Midbrain (tissue), 1 donor: ENCODE measurements at places on chromosomes 5 and 9.

DNA sequence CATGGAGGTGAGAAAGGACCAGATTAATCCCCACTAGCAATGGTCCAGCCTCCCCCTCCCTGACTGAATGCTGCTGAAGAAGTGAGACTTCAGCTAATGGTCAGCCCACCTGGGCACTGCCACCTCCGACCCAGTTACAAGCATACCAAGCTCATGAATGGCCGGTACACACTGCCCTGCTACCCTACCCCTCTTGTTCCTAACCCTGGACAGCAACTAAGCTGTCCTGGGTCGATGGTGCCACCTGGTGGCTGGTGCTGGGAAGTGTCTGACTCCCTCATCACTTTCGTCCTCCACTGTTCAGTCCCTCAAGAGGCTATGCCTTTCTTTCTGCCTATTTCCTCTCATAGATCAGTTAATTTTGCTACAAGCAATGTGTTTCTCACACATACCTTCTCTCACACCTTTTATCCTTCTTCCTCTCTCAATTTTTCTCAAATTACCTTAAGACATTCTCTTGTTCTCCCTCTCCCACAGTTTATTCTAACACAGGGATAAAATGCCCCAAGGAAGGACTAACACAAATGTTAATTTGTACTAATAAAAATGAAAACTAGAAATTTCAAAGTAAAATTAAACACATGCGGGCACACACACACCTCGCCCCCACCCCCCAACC, 42.4 kb downstream of the PAX5 start:
- no peak for DNase-seq

GRCh38 chr9:81103597-81104471, 585.5 kb downstream of the TLE1 start:
- no peak for DNase-seq

DNA sequence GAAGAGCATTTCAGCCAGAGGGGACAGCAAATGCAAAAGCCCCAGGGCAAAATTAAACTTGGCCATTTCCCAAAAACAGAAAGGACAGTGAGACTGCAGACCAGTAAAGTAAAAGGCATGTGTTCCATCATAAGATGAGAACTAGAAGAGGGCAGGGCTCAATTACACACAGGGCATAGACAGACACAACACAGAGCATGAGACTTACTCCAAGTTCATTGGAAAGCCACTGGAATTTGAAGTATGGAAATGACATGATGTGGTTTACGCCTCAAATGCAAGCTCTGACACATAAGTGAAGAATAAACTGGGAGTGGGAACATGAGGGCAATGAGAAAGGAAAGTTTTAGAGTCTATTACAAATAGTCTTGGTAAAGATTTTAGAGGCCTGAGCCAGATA, 446.6 kb upstream of the GRIA1 start:
- DNase-seq = no peak

DNA sequence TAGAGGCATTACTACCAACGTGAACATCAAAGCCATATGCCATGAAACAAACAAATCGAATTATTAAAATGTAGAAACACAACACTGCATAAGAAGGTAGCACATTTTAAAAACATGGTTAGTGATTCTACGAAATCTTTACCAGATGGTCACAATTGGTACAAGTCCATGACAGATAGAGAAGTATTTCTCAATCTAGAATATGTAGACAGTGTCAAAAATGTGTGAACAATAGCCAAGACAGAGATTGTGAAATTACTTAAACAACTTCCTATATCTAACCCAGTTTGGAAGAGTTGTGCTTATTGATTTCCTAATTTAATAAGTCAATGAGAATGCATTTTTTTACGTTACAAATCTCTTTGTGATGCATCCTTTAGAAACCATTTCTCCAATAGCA, 1121.6 kb downstream of the MAT2B start:
- no peak for DNase-seq

DNA sequence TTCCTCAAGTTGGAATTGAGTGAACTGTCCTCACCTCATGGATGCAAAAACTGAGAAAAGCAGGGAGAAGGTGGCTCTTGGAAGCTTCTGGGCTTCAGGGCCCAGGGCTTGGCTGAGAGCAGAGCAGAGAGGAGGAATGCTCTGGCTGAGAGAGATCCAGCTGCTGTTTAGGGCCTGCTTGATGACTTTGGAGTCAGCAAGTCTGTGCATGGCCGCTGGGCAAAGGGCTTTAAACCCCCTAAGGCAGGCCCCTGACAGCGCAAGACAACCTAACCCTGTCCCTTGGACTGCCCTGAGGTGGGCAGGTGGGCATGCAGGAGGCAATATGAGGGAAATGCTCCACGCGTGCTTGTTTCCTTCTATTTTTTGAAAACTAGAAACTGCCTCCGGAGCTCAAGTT, 8.6 kb downstream of the STC2 start:
- no peak for DNase-seq

GRCh38 chr5:150285114-150285513, 4.5 kb downstream of the CAMK2A start:
- DNase-seq = no peak

DNA sequence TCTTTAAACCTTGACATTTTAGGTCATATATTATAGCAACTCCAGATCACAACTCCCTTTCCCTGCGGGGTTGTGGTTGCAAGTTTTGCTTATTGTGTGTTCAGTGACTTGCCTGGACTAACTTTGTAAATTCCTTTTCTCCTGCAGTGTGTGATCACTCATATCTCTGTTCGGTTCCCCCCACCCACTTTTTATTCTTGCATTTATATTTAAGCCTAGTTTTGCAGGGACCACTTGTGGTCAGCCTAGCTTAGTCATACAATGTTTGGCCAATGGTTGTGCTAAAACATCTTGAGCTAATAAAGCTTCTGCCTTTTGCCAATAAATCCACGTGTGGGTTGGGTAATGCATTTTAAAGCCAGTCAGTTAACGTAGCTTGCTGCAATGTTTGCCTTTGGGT, 146.5 kb upstream of the IRX4 start:
- DNase-seq = no peak

GRCh38 chr5:10578869-10579268, 15.0 kb downstream of the ANKRD33B start:
- DNase-seq = no peak

DNA sequence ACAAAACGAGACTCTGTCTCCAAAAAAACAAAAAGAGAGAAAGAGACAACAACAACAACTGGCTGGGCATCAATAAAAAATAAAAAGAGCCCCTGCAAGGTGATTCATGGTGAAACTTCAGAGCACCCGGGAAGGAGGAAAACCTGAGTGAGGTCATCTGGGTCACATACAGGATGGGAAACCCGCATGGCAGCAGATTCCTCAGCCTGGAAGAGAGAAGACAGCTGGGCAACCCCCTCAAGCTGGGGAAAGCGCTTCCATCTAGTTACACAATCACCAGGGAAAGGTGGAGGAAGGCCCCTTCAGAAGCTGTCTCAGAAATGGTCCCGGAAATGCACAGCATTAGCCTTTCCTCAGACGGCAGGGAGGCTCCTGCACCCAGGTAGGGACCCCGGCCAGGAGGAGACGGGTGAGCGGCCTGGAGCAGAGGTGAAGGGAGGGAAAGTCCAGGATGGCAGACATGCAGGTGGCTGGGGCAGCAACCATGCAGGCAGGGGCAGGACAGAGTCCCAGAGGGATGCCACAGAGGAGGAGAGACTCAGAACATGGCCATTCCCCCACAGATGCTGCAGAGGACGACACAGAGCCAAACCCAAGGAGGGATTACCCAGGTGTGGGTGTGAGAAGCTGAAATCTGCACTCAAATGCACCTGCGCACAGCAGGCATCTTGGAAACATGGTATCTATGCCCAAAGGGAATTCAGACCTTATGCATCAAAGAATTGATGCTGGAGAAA, 29.4 kb downstream of the CAMSAP1 start:
- no peak for DNase-seq

DNA sequence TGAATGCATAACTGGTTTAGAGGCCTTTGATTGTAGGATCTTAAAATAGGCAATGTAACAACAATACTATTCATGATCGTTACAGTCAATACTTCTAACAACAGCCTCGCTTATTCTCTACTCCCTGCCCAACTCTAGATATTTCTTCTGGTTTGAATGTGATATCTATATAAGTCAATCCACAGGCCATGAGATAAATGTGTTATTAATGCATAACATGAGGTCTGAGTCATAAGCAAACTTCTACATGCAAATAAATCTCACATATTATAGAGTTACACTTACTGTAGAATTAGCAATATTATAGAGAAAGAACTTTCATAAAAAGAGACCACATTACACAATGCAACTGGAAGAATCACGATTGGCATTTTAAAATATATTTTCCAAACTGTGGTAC, 2.9 kb upstream of the ALDOB start:
- no peak for DNase-seq

DNA sequence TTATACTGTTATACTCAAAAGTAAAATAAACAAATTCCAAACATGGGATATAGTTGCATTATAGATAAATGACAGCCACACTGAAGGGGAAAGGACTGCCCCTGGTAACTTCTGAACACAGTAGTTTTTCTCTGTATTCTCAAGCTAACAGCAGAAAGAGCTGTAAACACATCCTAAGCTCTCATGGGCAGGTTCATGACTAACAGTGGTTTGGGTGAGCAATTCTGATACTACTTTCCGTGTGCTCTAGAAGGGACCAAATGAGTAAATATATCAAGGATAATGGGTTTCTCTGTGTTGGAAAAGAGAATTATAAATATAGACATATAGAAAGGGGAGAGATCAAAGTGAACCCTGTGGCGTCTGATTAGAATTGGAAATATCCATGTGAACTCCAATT, 2.2 kb upstream of the LCN6 start:
- no peak for DNase-seq

DNA sequence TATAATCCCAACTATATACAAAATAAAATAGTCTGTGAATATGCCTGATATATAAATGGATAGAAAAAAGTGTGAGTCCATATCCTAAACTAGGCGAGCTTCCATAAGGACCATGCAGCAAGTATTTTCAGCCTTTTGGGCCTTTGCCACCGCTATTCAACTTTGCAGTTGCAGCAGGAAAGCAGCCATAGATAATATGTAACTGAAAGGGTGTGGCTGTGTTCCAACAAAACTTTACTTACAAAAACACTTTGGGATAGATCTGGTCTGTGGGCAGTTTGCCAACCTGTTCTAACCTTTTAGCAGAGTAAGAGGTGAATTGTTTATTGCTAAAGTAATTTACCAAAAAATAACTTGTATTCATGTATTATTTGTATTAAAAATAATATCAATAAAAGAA, 127.8 kb upstream of the GPR151 start:
- DNase-seq = no peak

GRCh38 chr5:29169886-29170285, 2023.6 kb upstream of the CDH6 start:
- DNase-seq = no peak
